ENCODE measurements at places on chromosomes 5 and 9. TPM values are rescaled to one million over a fixed set of nuclear protein-coding genes. Genes with fewer than 3 reads are reported as not detected.

Gene FOXD4L5
- not detected for polyA plus RNA-seq

Gene TYRP1
- polyA plus RNA-seq = not detected

Gene PPP2R2B
- 0.14 TPM for polyA plus RNA-seq

Gene HSD17B3
- not detected for polyA plus RNA-seq

Gene PDZD2
- 0.16 TPM for polyA plus RNA-seq

Gene PIP5K1B
- 5.0 TPM for polyA plus RNA-seq

Gene C5orf52
- polyA plus RNA-seq = not detected

Gene ANKRD55
- polyA plus RNA-seq = 1.5 TPM

Gene SLC6A18
- polyA plus RNA-seq = not detected

Gene BARHL1
- polyA plus RNA-seq = not detected

Gene GPR107
- 2.1 TPM for polyA plus RNA-seq

Gene CENPP
- polyA plus RNA-seq = 1.9 TPM

Gene BRD8
- 27.3 TPM for polyA plus RNA-seq

Gene DND1
- polyA plus RNA-seq = not detected

Gene PCDHGA10
- polyA plus RNA-seq = 0.15 TPM

Gene SYNPO
- polyA plus RNA-seq = 4.8 TPM

Gene PRELID2
- polyA plus RNA-seq = 3.3 TPM

Gene SLC28A3
- not detected for polyA plus RNA-seq

Gene DDX4
- polyA plus RNA-seq = not detected

Gene PDE6A
- polyA plus RNA-seq = 0.05 TPM

Gene IL31RA
- polyA plus RNA-seq = not detected

Gene NSMF
- polyA plus RNA-seq = 3.4 TPM

Gene PCDHB16
- not detected for polyA plus RNA-seq

Gene TMEM252
- polyA plus RNA-seq = not detected

Gene IFNA2
- polyA plus RNA-seq = not detected

Gene SNCB
- not detected for polyA plus RNA-seq

Gene NRG2
- polyA plus RNA-seq = not detected

Measured in IgD-negative memory B cell (primary cell).